ENCODE measurements at places on chromosomes 6 and 20. TPM values are rescaled to one million over a fixed set of nuclear protein-coding genes. Genes with fewer than 3 reads are reported as not detected.

Gene NHLRC1
- total RNA-seq = 3.2 TPM

Gene NMBR
- total RNA-seq = not detected

Gene SLC35F1
- 6.3 TPM for total RNA-seq

Gene PCMT1
- total RNA-seq = 165 TPM

Gene RIPPLY2
- not detected for total RNA-seq

Gene MCHR2
- total RNA-seq = not detected

DNA sequence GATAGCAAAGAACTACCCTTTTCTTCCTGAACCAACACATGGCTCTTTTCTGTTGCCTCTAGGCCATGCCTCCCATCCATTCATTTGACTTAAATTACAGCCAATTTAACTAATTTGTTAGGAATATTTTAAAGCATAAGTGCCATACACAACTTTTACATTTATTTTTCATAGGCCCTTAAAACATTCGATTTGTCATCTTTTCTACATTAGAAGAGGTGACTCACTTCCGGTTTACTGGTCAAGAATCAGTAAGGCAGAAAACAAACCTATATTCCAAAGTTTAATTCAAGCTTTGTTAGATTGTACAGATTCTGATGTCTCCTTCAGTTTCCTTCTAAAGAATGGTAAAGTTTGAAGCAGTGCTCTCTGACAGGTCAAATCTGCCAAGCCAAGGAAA is 344.3 kb downstream of the SAMD5 start:
- DNase-seq = no peak

GRCh38 chr20:63441136-63442099 is 31.0 kb downstream of the KCNQ2 start:
- no peak for DNase-seq

- DNase-seq = peak; percentile 68
These were observed 9.2 kb downstream of the FOXS1 start for GRCh38 chr20:31835977-31836852.

GRCh38 chr20:22617160-22617559 is 32.8 kb upstream of the FOXA2 start:
- no peak for DNase-seq

GRCh38 chr6:107458672-107459282 is 587 bp downstream of the PDSS2 start:
- DNase-seq = peak; percentile 31

GRCh38 chr6:80674669-80675068 is 568.2 kb downstream of the BCKDHB start:
- no peak for DNase-seq

- no peak for DNase-seq
These were observed 114.3 kb downstream of the UBE3D start for GRCh38 chr6:82951389-82951788.

- no peak for DNase-seq
These were observed 98.7 kb downstream of the PLEKHG1 start for GRCh38 chr6:150698391-150698790.

DNA sequence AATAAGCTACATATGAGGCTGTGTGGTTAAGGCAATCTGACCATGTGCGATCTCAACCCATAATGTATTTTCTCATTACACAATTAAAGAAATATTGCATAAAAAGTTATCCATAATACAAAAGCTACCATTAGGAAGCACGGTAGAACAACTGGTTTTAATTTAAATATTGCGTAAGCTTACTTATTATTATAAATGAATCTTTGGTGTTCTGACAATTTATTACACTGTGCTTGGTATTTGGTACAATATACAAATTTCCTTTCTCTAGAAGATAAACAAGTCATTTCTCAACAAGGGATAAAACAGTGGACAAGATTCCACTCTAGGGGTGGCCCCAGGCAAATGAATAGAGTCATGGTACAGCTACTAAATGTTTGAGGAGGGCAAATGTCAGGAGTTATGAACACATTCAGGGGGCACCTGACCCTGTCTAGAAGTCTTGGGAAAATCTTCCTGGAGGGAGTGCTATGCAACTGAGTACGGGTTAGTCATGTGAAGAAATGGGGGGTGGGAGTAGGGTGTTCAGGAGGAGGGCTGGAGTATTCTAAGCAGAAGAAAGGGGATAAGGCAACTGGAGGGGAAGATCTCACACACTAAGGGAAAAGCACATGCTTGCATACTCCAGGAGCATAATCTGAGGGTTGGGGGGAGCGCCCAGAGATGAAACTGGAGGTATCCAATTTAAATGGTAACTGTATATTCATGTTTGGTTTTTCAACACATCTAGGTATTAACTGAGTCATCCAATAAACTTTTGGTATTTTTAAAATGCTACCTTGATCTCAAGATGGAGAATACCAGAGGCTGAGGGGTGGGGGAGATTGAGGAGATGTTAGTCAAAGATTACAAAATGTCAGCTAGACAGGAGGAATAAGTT is 296.9 kb upstream of the SGK1 start:
- no peak for DNase-seq

DNA sequence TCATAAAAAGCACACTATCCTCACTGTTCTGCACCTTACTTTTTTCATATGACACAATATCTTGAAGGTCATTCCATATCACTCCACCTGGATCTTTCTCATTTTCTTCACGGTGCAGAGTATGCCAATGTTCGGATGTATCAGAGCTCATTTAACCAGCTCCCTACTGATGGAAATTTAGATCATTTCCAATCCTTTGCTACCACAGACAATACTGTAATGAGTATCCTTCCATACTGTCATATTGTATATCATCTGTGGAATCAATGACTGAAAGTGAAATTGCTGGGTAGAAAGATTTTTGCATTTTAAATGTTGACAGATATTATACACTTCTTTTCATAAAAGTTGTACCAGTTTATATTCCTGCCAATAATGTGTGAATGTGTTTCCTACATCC is 2.2 kb upstream of the RAB44 start:
- DNase-seq = no peak

DNA sequence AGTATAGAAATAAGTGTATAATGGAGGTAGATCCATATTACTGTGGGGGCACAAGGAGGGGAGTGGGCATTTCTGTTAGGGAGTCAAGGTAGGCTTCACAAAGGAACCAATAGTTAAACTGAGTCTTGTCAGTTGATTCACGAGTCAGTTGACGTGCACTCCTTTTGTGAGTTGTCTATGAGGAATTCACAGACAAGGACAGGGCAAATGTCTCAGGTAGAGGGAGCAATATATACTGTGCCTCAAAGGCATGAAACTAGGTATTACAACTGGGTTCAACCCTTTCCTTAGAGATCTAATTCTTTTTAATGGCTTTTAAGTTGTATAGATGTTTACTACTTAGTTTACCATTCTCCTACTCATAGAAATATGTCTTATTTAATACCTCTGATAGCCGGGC is 11.0 kb downstream of the TMEM14C start:
- no peak for DNase-seq

- no peak for DNase-seq
These were observed 262.5 kb downstream of the GJA1 start for GRCh38 chr6:121697921-121698320.

DNA sequence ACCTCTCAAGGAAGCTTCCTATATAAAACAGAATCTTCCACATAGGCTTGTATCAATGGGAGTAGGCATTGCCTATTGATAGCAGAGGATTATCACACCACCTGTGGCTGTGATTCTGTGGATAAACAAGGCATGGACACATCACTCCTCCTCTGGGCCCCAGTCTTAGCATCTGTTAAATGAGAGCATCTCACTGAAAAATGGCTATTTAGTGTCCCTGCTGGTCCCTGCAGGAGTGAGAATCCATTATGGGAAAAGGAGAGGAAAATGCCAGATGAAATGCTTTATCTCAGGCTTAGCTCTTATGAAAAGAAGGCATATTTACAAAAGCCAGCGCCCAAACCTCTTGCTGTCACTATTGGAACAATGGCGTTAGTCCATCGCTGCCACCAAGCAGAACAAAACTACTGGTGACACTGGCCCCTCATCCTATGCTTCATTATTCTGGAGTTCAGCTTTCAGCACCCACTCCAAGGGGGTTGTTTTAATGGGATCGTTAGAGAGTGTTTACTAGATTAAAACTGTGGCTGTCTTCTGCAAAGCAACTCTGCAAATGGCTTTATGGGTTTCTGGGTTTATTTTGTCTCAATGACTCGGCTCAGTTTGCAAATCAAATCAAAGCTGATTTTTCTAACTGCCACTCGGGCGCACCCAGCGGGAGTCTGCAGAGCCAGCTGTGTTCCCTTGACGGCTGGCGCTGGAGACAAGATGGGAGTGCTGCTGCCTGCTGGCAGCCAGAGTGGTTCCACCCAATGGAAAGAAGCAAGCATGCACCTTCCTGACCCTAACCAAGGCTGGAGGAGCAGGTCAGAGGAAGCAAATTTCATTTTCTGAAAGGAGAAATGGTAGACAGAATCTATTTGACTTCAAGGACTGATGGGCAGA is 658.8 kb upstream of the CHD6 start:
- DNase-seq = no peak

GRCh38 chr20:2455771-2456497 is 14.7 kb downstream of the SNRPB start:
- no peak for DNase-seq

Measured in tongue (tissue), 3 donors.